ENCODE measurements at places on chromosomes 7 and 10.

DNA sequence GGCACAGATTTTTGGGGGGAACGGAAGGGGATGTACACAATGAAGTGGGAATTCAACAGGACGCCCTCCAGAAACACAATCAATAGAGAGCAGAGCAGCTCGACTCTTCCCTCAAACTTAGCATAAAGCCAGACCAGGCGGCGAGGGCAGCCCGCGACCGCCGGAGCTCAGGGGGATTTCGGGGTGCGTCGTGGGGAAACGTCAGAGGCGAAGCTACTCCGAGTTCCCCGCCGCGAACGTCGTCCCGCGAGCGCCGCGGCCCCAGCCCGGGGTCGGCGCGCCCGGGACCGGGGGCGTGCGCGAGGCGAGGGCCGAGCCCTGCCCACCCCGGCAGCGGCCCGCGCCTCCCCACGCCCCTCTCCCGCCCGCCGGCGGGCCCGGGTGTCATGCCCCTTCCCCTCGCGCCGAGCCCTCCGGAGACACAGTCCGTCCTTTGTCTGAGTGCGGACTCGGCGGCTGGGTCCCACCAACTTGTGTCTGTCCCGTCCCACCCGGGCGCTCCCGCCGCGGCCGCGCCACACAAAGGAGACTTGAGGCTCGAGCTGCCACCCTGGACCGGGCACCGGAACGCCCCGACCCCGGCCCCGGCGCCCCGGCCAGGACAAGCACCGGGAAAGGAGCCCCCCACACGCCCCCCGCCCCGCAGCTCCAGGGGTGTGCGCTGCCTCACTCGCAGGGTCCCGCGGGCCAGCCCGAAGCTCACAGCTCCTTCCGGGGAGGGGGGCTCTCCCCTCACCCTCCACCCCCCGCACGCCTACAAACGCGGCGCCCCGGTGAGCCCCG is 634 bp downstream of the EZH2 start:
- DNase-seq, result peak; percentile 25

GRCh38 chr7:128757203-128757602 is 18.0 kb downstream of the CALU start:
- DNase-seq, result no peak

GRCh38 chr10:11687357-11687771 is 54.8 kb upstream of the ECHDC3 start:
- DNase-seq, result peak; percentile 70

- no peak for DNase-seq
Measured at GRCh38 chr10:128167926-128168520, 41.8 kb upstream of the MKI67 start.

DNA sequence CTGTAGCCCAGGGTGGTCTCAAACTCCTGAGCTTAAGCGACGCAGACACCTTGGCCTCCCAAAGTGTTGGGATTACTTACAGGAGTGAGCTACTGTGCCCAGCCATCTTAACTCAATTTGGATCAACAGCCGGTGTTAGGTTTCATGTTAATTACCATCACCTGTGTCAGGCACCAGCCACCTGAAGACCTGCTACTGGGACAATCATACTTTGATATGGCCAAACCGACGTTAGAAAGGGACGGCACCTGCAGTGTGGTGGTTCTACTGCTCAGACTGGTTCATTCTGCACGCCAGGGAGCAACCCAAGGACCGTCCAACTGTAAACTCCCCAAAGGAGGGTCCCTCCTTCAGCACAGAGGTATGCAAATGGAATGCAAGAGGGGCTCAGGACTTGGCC is 74.2 kb upstream of the CYTH3 start:
- no peak for DNase-seq

DNA sequence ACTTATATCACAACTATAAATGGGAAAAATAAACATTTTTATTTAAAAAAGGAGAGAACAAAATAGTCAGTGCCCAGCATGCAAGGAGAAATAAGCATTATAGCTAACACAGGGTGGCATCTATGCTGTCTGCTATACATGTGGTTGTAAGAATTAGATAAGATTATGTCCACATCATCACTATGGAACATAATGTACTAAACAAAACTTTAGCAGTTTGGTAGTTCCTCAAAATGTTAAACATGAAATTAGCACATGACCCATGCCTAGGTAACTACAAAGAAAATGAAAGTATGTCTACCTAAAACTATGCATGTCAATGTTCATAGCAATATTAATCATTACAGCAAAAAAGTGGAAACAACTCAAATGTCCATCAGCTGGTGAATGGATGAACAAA is 28.7 kb upstream of the RUFY2 start:
- no peak for DNase-seq

GRCh38 chr10:14879928-14880193 is 1.2 kb downstream of the SUV39H2 start:
- DNase-seq, result no peak

- DNase-seq, result no peak
Measured at GRCh38 chr10:97406064-97406463, 4.9 kb upstream of the RRP12 start.

GRCh38 chr10:58030208-58030607 is 237.5 kb downstream of the IPMK start:
- DNase-seq, result no peak

- DNase-seq, result no peak
Measured at GRCh38 chr7:91187061-91187460, 77.2 kb upstream of the FZD1 start.

GRCh38 chr7:144907577-144907976 is 71.7 kb upstream of the TPK1 start:
- DNase-seq, result no peak

DNA sequence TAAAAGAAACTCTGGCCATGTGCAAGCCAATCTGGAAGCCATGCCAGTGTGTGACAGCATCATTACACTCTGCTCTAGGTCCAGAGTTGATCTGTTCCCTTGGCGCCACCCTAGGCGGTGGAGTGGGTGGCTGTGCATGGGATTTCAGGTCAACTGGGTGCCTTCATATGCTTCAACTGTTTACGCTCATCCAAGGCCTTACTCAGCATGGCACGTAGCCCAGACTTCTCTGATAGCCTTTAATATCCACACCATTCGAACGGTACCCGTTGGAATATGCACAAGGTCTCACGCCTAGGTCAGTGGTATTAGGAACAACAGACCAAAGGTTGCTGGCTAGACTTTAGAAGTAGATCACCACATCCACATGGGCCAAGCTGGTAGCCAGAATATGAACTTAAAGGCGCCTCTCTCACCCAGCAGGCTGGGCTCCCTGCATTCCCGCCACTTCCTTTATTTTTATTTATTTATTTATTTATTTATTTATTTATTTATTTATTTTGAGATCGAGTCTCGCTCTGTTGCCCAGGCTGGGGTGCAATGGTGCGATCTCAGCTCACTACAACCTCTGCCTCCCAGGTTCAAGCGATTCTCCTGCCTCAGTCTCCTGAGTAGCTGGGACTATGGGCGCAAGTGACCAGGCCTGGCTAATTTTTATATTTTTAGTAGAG is 18.7 kb upstream of the ACHE start:
- no peak for DNase-seq

DNA sequence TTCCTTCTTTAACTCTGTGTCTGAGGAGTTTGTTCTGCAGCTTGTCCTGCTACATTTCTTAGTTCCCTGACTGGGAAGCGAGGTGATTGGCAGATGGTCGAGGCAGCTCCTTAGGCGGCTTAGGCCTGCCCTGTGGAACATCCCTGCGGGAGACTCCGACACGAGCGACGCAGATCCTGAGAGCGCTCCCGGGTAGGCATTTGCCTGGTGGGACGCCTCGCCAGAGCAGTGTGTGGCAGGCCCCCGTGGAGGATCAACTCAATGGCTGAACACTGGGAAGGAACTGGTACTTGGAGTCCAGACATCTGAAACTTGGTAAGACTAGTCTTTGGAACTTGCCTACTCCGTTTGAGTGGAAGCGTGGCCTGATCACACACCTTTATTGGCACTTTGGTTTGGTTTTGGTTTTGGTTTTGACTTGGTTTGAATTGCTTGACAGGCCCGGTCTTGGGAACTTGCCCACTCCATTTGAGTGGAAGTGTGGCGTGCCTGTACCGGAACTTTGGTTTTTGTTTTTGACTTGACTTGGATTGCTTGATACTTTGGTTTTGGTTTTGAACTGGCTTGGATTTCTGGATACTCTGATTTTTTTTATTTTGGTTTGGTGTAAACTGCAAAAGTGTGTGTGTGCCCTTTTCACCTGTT is 42.6 kb downstream of the MAP3K8 start:
- DNase-seq, result no peak

DNA sequence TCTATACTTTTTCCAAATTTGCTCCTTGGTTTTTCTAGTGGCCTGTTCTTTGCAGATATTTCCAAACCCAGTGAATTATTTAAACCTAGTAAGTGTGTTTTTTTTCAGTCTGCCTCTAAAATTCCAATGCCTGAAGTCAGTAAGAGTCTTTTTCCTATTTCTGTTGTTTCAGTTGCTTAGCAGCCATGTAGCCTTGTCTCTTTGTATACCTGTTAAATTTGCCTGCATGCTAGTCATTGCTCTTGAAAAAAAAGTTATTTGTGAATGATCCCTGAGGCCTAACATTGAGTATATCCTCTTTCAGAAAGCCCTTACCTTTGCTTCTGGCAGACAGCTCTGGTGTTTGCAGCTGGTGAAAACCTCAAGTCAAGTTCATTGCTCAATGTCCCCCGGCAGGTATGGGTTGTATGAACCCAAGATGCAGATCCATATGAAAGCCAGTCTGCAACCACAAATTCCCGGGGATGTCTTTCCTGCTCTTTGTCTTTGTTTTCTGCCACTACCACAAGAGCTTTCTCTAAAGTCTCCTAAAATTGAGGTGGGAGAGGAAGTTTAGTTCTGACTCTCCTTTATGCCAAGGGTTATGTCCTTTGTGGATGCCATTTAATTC is 35.7 kb downstream of the CH25H start:
- no peak for DNase-seq

DNA sequence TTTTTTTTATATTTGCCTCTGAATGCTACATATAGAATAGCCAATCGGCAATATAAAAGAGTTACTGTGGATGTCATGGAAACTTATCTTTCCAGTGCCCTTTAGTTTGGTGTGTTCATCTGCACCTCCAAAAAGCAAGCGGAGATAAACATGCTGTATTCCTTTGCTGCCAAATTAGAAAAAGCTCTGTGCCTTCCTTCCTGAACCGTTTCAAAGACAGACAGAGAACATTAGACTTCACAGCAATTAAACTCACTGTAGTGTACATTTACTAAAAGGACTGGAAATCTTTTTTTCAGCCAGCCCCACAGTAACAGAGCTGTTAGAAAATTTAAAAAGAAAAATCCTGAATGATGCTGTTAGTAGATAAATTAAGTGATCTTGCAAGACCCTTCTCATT is 707.5 kb downstream of the LRMDA start:
- no peak for DNase-seq

DNA sequence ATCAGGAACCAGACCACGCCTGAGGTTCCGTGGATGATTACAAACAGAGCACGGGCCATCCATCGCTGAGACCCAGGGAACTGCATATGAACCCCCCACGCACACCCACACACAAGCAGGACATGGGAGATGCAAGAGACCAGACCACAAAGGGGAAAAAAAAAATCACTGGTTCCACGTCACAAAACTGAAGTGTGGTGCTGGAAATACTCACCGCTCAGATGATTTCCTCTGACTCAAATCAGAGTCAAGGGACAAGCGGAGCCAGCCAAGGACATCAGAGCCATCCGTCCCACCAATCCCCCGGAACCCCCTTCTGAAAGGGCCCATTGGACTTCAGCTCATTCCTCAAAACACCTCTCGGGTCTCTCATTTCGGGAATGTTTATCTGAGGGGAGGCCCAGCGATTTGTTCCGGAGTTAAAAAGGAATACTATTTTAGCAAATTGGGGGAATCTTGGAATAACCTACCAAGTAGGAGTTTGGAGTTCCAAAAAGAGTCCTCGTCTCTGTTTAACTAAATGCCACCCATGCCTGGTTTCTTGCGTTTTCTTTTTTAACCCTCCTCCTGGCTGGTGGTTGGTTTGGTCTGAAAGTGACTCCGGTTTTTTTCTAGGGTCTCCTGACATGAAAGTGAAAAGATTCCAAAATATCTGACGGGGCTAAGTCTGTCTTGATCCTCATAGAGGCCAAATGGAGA is 15.0 kb downstream of the SNX8 start:
- DNase-seq, result no peak

GRCh38 chr10:69644658-69645295 is 14.7 kb downstream of the FAM241B start:
- DNase-seq, result peak; percentile 69

- DNase-seq, result no peak
Measured at GRCh38 chr7:71857338-71857737, 554.8 kb downstream of the CALN1 start.

GRCh38 chr10:36023939-36024338 is 381.8 kb upstream of the FZD8 start:
- DNase-seq, result no peak

GRCh38 chr7:140212100-140212881 is 35.5 kb upstream of the KDM7A start:
- no peak for DNase-seq

DNA sequence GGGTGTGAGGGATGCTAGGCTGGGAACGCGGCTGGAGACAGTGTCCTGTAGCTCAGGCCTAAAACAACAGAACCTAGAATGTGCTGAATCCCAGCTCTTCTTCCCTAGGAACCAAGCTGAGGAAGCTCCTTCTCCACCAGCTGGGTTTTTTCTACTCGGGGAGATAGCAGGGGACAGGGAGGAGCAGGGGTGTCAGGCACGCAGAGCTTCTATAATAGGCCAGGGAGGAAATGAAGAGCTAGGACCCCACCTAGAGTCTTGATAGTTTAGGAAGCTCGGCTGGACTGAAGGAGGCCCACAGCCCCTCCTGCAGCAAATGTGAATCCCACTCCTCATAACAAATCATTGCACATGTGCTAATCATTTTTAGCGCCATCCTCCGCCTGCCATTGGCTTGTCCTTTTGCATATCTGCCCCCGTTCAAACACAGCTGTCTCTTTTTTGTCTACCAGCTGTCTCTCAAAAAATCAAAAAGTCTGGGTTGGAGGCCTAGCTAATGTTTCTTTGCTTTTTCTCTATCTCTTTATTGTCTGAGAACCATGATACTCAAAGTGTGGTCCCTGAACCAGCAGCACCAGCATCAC is 24.1 kb upstream of the FAM180A start:
- DNase-seq, result no peak

DNA sequence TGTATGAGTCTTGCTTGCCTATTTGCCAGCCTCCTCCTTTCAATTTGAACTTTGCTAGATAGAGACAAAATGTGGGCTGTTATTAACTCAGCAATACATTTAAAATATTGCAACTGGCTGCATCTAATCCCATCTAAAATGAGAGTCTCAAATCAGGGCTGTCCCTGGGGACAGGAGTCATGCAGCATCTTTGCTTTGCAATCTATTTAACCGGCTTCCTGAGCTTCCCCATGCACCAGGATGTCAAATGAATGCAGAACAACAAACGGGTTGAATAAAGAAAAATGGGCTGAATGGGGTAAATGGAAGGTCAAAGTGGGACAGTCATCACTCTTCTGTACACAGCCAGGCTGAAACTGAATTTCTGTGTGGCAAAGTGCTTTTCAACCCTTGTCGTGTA is 89.2 kb downstream of the AOAH start:
- DNase-seq, result no peak

GRCh38 chr7:42117201-42117600 is 119.8 kb downstream of the GLI3 start:
- DNase-seq, result no peak

DNA sequence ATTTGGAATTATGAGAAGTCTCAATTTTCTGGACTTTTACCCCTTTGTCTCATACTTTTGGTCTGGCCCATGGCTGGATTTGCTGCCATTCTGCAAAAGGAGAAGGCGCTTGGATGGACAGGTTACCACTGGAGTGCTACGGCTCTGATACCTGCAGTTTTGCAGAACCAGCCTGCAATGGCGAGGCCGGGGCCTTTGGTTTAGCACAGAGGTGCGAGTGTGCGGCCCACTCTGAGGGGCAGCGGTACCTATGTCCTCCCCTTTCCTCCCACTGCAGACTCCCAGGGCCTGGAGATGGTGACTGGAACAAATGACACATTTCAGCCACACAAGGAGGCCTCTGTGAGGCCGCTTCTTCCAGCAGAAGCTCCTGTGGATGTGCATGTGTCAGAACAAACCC is 11.9 kb downstream of the ZNF777 start:
- DNase-seq, result no peak

Data from umbilical cord (tissue), 2 donors.